ENCODE measurements at places on chromosomes 7 and 10.
A peak's percentile ranks its signal among the peaks of the same experiment; 100 is the strongest.

- DNase-seq: no peak
Measured at GRCh38 chr10:96038476-96039387, 4.7 kb upstream of the CCNJ start.

GRCh38 chr10:70052462-70053217, at the start of gene MACROH2A2:
Gene MACROH2A2, plus strand, starts transcription at chr10:70052846. Its CDS starts 22,813 bp downstream, at chr10:70075659.
- DNase-seq: peak; percentile 21

GRCh38 chr7:75958802-75959543, 35.4 kb downstream of the TMEM120A start:
- DNase-seq: no peak

DNA sequence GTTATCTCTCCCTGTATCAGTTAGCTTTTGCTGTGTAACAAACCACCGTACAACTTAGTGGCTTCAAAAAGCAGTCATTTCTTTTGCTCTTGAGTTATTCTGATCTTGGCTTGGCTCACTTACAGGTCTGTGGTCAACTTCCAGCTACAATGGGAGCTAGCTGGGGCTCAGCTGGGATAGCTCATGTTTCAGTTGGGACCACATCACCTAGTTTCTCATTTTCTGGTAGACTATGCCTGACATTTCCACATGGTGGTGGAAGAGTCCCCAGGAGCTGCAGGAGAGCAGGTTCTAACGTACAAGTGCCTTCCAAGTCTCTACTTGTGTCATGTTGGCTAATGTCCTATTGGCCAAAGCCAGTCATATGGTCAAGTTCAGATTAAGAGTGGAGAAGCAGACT, 25.8 kb upstream of the PIP4K2A start:
- DNase-seq: no peak

- no peak for DNase-seq
Measured at GRCh38 chr10:6047847-6048246, 14.3 kb downstream of the IL2RA start.

DNA sequence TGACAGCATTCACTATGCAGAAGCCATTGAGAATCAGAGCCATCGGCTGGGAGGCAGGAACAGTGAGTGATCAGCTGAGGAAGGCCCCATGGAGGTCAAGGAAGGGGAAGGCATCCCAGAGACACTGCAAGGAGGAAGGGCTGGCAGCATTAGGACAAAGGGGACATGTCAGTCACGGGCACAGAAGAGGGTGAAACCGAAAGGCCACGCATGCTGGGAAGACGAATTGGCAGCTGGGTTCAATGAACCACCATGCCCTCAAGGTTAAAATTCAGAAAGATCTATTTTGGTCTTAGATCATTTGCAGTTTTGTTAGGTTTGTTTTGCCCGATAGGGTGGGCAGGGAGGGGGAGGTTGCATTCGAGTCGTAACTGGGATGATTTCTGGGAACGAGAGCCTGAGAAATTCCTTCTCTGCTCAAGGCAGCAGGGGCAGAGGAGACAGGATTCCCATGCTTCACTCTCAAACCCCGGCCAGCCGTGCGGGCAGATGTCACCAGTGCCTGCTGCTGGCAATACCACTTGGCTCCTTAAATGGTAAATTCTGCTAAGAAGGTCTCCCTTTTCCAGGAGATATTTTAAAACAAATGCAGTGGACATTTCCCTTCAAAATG, 57.7 kb downstream of the ASB13 start:
- peak; percentile 25 for DNase-seq

- no peak for DNase-seq
Measured at GRCh38 chr7:131642429-131642828, 86.0 kb upstream of the PODXL start.

DNA sequence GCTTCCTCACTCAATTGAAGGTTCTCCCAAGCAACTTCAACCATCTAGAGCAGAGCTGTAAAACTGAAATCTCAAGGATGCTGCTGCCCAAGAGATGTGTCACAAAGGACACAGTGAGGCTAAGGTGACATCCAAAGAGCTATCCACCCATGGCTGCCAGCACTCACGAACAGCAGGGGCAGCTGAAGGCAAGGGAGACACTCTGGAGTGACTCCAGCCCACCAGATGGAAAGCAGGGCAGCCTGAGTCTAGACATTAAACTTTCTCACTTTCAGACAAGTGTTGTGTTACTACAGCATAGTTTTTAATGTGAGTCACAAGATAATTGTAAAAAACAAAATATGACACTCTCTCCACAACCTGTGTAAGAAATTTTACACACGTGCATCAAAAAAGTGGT, 113.5 kb downstream of the LARP4B start:
- DNase-seq: no peak

DNA sequence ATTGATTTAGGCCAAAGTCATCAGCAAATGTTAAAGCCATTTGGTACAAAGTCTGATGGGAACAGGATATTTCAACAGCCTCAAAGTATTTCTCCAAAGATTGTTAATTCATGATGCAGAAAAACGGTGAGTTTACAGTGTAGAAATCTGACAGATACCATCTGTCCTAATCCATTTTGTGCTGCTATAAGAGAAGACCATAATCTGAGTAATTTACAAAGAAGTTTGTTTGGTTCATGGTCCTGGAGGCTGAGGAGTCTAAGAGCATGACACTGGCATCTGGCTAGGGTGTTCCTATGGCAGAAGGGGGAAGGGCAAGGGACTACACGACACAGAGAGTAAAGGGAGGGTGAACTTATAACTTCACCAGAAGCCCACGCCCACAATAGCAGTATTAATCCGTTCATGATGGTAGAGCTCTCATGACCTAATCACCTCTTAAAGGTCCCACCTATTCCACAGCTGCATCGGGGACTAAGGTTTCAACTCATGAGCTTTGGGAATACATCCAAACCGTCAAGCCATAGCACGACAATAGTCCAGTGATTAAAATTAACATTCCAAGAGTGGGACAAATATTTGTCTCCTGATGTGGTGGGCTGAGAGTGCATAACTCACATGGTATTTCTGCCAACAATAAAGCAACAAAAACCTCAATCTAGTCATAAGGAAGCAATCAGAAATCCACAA, 298.6 kb upstream of the AKR1E2 start:
- peak; percentile 44 for DNase-seq

GRCh38 chr7:43873300-43873699, 4.0 kb upstream of the MRPS24 start:
- DNase-seq: no peak

DNA sequence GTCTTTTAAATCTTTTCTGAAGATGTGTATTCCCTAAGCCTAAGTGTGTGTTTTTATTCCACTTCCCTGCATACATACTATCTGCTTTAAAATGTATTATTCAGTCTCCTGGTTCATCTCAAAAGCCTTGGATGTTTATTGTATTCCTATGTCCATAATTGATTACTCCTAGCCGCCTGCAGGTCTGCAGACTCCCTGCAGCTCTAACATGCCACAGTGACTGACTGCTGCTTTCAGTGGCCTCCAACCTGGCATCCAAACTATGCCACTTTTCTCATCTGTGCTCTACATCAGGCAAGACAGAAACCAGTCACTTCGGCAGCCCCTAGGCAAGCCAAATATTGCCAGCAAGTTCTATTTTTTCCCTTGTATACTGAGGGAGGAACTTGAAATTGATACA, 81.7 kb downstream of the ABCA13 start:
- no peak for DNase-seq

DNA sequence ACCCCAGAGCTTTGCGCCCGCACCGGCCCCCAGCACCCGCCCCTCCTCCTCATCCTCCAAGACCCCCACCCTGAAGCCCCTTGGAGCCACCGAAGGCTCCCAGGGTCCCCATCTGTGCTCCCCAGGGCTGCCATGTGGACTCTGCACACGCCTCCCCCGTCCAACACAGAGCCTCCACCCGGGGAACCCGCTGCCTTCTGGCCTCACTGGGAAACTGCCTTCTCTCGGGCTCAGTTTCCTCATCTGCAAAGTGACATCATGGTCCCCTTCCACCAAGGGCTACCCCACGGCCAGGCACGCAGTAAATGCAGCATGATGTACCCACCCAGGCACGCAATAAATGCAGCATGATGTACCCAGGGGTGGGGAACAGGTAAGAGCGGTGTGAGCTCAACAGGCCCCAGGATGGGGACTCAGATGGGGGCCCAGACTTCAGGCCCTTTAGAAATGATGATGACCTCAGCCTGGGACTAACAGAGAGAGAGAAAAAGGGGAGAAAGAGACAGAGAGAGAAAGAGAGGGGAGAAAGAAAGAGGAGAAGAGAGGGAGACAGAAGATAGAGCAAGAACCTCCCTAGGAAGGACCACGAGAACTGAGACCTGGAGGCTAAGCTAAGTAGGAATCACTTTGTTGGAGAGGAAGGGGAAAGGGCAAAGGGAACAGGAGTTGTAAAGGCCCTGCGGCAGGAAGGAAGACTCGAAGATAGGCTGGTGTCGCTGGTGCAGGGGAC, 2.5 kb upstream of the MICALL2 start:
- no peak for DNase-seq

Data from foreskin melanocyte (primary cell).